ENCODE measurements at places on chromosomes 2 and 18.

DNA sequence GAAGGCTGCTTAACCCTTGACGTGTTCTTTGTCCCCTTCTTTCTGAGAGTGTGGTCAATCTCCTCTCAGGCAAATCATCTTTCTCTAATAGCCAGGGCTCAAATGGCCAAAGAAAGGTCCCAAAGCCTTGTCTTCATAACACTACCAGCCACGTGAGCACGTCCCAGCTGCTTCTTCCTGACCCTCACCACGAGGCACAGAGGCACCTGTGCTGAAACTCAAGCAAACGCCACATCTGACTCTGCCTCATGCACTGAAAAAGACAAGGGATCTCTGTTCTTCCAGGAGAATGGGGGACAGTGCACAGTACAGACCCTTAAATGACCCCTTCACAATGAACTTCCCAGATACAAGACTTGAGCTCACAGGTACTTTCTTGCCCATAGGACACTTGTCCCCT, 31.8 kb downstream of the BCL11A start:
- DNase-seq: no peak

- DNase-seq: no peak
Observed at GRCh38 chr2:158103411-158104012, 1.8 kb downstream of the UPP2 start.

GRCh38 chr2:210203147-210203546, 22.1 kb downstream of the ACADL start:
- no peak for DNase-seq

DNA sequence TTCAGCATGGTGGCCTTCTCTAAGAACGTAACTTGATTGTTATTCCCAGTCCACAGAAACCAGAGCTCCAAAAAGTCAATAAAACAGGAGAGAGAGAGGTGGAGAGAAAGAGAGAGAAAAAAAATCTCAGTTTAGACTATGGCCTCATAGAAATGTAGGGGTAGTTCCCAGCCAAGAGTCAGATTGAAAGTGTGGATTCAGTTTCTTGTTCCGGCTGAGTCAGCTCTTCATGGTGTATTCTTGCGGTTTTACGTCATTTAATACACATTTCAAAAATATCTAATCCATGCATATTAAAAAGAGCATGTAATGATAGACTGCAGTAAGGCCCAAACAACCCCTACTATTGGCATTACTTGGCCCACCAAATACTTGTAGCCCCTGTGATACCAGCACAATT, 303.9 kb downstream of the ETAA1 start:
- no peak for DNase-seq

GRCh38 chr18:25737710-25738311, 352.6 kb downstream of the SS18 start:
- no peak for DNase-seq

- DNase-seq: no peak
Observed at GRCh38 chr2:62511636-62512035, 5.6 kb upstream of the TMEM17 start.

Data from stimulated activated CD4-positive, alpha-beta T cell treated with anti-CD3 and anti-CD28 coated beads, Interleukin-1b, Interleukin-23, amount 100 ng/mL, for 48 hours (primary cell).